ENCODE measurements at places on chromosomes 11 and 22. TPM values are rescaled to one million over a fixed set of nuclear protein-coding genes. Genes with fewer than 3 reads are reported as not detected.

DNA sequence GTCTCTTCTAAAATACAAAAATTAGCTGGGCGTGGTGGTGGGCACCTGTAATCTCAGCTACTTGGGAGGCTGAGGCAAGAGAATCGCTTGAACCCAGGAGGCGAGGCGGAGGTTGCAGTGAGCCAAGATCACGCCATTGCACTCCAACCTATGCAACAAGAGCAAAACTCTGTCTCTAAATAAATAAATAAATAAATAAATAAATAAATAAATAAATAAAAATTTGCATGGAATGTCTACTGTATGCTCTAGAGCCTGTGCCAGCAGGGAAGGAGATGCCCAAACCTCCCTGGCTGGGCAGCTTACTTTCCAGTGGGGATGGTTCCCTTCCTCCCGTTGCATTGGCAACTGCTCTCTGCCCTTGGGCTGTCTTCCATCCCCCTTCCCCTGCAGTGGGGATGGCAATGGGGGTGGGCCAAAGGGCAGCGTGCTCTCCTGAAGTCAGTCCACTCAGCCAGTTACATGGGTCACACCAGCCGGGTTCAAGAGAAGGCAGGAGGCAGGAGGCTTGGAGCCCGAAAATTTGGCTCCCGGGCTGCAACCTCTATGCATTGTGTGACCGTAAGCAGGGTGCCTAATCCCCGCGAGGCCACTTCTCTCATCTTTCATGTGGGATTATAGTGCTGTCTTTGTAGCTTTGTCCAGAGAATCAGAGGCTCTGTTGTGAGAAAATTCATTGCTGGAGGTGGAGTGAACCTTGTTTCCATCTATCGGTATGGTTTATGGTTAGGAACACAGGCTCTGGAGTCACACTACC is 1.4 kb upstream of the LRRC10B start:
- no peak for DNase-seq

- peak; percentile 76 for DNase-seq
Observed at GRCh38 chr11:100562128-100562527, 125.0 kb upstream of the ARHGAP42 start.

- DNase-seq = no peak
Observed at GRCh38 chr11:68002575-68002937, 1.3 kb downstream of the UNC93B1 start.

DNA sequence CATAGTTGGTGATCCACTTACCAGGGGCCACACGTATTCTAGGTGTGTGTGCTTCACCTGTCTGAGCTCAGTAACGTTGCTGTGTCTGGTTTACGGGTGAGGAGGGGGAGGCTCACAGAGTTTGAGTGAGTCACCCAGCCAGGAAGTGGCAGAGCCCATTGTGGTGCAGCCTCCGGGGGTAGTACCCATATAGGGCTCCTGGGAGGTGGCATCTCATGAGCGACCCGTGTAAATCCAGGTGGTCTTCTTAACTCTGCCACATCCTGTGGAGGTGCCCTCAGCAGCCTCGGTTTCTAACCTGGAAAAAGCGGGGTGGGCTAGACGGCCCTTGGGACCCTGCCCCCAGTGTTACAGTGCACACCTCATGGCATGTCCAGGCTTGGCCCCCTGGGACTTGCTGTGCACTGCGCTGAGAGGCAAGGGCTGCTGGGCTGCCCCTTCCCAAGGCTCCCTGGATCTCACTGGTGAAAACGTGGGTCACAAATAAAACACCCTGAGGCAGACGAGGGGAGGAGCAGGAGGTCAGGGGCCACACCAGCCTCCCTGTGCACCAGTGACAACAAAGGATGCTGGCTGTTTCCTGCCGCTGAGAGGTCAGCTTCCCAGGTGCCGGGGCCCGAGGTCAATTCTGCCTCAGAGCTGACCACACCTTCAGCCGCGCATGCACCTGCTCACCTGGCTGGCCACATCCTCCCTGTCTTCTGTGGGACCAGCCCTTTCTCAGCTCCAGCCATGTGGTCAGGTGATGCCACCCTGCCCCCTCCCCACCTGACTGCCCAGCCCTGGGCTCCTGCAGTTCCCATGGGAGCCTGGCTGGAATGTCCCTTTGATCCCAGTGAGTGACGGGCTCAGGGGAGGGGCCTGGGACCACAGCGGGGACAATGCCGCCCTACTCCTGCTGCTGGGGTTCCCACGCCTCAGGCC is 305.1 kb downstream of the CTTN start:
- no peak for DNase-seq

DNA sequence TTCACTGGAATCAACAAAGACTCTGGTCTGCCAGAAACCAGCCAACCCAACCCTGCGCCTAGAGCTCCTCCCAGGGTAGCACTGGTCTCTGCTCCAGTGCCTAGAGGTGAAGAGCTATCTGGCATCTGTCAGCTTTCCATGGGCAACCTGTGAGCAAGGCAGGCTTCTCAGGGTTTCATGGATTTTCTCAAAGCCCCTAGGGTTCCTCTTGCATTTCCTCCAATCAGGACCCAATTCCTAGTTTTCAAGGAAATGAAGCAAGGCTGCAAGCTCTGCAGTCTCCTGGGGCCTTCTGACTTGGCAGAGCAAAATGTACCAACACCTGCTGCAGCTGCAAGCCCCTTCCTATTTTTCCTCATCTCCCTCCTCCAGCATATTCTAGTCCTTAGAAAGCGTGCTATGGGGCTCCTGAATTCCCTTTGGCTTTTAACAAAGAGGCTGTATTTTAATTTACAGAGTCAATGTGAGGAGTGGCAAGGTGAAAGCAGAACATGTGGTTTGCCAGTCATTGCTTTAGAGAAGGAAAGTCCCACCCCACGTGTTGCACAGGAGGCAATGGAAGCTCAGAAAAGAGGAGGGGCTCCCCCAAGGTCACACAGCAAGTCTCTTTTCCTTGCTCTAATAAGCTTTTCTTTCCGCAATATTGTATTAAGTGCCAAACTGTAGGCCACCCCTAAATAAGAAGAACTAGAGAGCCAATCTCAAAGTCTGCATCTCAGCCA is 33.0 kb upstream of the RIC3 start:
- no peak for DNase-seq

GRCh38 chr11:61747967-61748285 is 4.5 kb upstream of the MYRF start:
- no peak for DNase-seq

- no peak for DNase-seq
Observed at GRCh38 chr22:42799061-42799460, 58.0 kb downstream of the ARFGAP3 start.

- DNase-seq = peak; percentile 20
Observed at GRCh38 chr22:37175414-37176281, 12.4 kb downstream of the C1QTNF6 start.

DNA sequence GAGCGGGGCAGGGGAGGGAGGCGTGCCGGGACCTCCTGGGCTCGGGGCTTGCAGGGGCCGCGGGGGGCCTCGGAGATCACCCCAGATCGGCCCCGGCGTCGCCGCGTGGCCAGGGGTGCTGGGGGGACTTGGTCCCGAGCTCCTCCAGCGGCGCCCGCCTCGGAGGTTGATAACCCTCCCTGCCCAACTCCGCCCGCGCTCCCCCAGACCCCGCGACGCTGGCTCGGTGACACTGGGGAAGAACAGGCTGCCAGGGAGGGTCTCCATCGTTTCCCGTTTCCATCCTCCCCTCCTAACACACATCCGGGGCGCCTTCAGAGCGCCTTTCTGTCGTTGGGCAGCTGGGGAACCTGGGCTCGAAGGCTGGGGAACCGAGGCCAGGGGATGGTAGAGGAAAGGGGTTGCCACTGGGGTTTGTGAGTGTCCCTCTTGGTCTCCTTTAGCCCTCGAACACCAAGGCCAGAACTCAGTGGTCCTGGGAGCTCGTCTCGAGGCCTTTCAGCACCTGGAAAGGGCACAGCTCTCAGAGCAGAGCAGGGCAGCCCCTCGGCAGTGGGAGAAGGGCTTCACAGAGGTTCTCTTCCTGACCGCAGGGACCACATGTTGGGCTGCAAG is 431 bp downstream of the SLC37A2 start:
- peak; percentile 14 for DNase-seq

DNA sequence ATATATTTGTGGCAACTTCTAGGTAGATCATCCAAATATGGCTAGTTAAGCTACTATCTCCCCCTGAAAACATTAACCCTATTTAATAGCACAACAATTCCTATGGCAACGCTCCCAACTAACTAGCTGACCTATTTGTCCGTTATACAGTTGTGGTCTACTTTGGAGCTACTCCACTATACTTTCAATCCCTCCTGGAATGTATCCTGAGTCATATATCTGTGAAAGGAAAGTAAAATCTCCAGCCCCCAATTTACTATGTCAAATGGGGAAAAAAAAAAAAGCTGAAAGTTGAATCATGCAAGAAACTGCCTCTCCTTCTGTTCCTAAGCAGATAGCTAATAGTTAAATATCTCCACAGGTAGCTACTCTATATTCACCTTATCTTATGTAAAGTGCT is 128.5 kb downstream of the CD44 start:
- peak; percentile 87 for DNase-seq

GRCh38 chr11:119121811-119122124 is 388 bp downstream of the HINFP start:
- DNase-seq = peak; percentile 9

DNA sequence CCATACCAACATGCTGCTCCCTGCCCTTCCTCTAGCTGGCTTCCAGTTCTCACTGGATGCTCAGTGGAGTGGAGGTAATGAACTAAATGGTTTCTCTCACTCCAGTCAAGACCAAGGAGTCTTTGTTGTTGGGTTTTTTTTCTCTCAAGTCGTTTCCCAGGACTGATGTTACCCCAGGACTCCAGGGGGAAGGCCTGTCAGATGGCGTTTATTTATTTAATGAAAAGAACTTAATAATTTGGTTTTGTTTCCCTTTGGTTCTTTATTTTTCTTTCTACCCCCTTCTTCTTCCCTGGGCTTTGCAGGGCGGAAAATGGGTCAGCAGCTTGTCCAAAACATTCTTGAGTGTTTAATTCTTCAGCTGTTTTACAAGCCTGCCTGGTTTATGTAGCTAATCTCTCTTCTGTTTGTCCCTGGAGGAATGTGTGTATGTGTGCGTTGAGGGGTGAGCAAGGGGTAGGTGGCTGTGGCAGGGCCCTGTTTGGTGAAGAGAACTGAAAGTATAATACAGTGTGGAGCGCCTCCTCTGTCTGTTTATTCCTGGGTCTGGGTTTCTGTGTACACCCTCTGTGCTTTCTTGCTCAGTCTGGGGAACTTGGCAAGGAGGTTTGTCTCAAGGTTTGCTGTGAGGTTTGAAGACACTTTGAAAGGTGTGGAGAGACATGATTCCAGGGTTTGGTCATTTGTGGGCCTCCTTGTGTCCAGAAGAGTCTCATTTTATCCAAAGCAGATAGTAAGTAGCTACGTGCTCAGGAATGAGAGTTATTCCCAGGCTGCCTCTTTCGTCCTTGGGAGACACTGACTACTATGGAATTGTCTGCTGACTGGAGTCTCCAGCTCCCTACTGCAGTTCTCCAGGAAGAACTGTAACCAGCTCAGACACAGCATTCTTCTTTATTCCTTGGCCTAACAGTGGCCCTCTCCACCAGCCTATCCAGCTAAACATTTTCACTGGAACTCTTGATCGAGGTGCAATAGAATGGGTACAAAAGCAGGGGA is 175.5 kb downstream of the ADAMTS15 start:
- no peak for DNase-seq

DNA sequence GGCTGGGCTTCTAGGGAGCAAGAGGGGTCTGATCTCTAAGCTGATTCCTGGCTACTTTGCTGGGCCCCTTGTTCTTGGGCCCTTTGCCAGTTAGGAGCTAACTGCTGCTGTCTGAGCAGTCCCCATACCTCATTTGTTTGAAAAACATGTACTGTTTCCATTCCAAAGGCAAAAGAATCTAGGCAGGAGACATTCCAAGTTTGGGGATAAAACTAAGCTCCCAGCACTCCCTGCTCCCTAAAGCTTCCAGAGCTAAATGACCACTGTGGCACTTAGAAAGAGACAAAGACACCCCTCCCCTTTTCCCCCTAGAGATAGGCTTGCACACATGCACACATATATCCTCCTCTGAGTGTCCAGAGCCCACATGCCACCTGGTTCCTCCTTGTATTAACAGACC is 22.7 kb upstream of the RRM1 start:
- no peak for DNase-seq

GRCh38 chr11:128779036-128779435 is 85.2 kb downstream of the FLI1 start:
- no peak for DNase-seq

GRCh38 chr11:11798586-11799438 is 43.0 kb upstream of the USP47 start:
- peak; percentile 81 for DNase-seq

- no peak for DNase-seq
Observed at GRCh38 chr11:65131417-65131776, 2.9 kb downstream of the SYVN1 start.

DNA sequence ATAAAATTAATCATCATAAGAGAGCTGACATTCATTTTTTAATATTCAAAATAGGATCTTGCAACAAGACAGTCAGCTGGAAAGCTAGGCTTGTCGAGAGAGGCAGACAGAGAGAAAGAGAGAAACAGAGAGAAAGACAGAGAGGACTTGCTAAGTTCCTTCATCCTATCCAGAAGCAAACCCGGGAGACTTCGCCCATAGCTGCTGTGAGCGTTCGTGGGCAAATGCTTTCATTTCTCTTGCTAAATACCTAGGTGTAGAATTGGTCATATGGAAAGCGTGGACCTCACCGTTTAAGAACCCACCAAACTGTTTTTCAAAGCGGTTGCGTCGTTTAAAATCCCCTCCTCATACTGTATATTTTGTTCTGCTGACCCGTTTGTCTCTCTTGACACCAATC is 25.3 kb upstream of the KRTAP5-6 start:
- DNase-seq = no peak

- peak; percentile 83 for DNase-seq
Observed at GRCh38 chr22:22752556-22753477, 108.4 kb downstream of the GGTLC2 start.

DNA sequence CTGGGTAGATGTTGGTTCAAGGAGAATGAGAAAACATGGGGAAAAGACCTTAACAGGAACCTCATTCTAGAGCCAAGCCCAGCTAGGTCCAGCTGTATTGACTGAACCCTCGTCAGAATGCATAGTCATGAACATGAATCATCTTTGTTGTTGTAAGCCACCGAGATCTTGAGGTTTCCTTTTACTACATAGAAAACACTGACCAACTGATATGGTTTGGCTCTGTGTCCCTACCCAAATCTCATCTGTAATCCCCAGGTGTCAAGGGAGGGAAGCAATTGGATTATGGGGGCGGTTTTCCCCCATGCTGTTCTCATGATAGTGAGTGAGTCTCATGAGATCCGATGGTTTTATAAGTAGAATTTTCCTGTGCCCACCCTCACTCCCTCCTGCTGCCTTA is 19.4 kb upstream of the PHOX2A start:
- peak; percentile 65 for DNase-seq

DNA sequence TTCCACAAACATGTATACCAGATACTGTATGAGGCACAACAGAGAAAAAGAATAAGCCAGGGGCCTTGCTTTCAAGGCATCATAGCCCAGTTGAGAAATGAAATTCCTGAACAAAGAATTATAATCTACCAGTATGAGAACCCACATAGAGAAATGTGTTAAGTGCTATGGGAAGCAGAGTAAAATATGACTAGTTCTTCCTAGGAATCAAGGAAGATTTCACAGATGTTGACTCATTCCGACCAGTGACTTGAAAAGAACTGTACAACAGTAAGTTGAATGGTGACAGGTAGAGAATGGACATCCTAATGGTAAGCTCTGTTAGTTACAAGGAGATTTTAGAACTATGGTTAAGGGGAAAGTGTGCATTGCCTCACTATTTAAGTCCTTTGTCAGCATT is 102.6 kb downstream of the TRIM44 start:
- DNase-seq = peak; percentile 47

LIF gene
- total RNA-seq = 1.9 TPM

C11orf42 gene
- total RNA-seq = not detected

CPT1B gene
- total RNA-seq = 1.6 TPM

BDNF gene
- 63.6 TPM for total RNA-seq

LRRC32 gene
- total RNA-seq = 4.2 TPM

IFTAP gene
- 27.5 TPM for total RNA-seq

MMP27 gene
- total RNA-seq = not detected

SEPTIN3 gene
- not detected for total RNA-seq

PARVG gene
- not detected for total RNA-seq
